ENCODE measurements at places on chromosomes 7 and 10.

DNA sequence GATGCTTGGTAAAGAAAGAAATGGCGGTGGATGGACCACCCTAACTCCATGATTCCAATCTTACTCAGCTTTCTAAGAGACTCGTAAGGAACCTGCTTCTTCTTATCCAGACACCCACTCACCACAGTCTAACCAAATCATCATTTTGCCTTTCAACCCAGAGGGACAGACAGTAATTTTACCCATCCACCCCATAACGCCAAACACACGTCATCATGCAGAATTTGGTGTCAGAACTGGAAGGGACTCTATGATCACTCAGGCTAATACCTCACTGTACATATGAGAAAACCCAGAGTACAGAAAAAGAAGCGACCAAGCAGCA lies 388 bp downstream of the ECD start:
- DNase-seq, result peak; percentile 15

DNA sequence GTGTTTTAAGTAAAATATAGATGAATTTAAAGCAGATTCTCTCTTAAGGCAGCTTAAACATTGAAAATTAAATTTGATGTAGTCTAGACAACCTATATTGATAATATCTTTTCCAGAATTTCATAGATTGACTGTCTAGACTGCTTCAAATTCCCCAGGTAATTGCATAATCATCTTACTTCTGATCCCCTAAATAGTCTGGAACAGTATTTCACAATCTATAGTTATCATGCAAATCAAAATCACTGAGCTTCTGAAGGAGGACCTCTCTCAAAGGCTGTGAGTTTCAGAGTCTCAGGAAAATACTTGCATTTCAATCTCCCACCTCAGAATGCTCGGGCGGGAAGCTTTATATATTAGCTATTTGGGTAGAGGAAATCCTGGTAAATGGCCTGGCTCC lies 87.3 kb downstream of the SEMA3A start:
- no peak for DNase-seq

DNA sequence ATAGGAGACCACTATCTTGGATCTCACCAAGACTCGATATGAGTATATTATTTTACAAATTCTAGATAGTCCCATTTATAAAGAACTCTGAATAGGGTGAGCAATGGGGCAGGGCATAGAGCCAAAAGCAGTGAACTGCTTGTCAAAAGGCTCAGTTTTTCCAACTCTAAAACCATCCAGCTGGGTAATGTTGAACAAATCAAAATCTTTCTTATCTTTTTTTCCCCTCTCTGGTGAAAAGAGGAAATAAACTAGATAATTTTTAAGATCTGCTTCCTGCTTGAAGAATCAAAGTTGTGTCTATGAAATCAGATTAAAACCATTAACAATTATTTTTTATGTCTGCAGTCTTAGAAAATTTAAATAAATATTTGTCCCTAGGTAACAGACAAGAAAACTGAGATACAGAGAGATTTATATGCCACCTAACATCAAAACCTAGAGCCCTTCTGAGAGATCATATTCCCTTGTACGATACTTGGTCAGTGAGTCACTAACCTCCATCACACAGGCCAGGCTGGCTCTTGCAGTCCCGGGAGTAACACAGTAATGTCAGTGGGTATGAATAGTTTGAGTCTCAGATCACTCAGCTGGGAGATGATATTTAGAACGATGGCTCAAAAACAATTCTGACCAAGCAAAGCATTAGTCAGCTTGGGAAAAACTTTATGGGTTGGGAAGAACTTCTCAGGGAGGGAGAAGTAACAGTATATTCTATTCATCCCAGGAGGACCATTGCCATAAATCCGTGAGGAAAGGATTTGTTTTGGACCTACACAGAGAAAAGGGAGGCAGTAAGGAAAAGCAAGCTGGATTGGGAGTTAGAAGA lies 178.8 kb downstream of the REEP3 start:
- DNase-seq, result no peak

DNA sequence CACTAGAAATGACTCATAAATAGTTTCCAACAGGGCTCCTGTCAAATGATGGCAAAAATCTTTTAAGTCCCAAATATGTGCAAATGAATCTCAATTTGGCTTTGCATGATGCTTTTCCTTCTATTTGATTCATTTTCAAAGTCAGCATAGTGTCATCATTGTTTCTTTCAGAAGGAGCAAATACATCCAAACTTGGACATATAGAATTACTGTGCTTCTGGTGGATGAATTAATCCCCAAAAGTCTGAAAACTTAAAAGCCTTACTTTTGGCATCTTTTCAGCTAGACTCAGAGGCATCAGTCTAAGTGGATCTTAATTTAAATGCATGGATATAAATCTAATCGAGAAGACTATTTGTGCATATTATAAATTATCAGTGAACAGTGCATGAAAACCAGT lies 578.1 kb upstream of the FZD8 start:
- DNase-seq, result no peak

- no peak for DNase-seq
Observed at GRCh38 chr7:107968449-107968848, 34.5 kb downstream of the LAMB1 start.

DNA sequence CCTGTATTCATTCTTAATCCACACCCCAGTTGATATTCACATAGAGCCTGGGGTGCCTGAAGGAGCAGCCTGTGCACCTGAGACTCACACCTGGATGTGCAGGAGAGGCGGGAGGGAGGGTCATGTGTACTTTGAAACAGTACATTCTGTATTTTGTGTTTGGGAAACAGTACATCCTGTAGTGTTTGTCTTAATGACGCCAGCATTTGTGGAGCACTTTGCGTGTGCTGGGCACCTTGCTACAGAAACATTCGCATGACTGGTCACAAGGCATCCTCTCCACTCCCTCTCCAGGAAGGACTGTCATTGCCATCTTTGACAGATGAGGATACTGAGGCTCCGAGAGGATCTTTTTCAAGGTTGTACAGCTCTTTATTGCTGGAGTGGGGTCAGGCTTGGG lies 132.1 kb downstream of the TACC2 start:
- no peak for DNase-seq

Data from activated CD4-positive, alpha-beta T cell treated with anti-CD3 and anti-CD28 coated beads, Interleukin-2, amount 50 U/mL, for 4 hours (primary cell).